Right hindlimb (tissue), 1 donor: ENCODE measurements at places on chromosomes 16 and 17.

- no peak for DNase-seq
These were observed 10.3 kb downstream of the KAT7 start for GRCh38 chr17:49798738-49799137.

DNA sequence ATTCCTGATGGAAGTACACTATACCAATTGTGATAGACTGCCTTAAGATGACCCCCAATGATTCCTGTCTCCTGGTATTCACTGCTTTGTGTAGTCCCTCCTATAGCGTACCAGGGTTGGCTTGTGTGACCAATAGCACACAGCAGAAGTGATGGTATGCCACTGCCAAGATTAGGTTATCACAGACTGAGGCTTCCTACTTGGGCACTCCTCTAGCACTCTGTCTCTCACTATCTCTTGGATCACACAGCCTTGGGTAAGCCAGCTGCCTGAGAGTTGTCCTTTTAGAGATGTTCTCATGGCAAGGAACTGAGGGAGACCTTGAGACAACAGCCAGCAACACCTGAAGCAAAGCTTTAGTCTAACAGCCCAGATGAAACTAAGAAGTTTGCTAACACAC is 12.7 kb upstream of the AMFR start:
- DNase-seq, result no peak

DNA sequence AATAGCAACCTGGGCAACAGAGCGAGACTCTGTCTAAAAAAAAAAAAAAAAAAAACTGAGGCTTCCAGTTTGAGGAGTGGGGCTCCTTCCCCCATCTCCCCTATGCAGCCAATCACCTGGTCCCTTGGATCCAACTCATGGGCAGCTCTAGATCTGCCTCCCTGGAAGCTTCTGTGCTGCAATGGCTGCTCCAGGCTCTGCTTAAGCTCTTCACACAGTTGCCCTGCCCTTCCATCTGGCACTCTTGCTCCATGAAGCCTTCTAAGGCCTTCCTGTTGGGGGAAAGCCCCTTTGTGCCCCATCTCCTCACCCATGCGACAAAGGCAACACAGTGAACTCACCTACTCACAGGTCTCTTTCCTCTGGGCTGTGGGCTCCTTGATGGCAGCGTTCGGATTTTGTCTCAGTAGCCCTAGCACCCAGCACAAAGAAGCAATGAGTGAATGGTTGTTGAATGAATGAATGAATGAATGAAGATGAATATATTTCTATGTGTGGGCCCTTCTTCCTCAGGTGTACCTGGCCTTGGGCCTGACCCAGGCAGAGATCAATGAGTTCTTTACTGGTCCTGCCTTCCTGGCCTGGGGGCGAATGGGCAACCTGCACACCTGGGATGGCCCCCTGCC is 1.9 kb downstream of the NAGLU start:
- DNase-seq, result no peak

- no peak for DNase-seq
These were observed 41.3 kb upstream of the PABPN1L start for GRCh38 chr16:88907768-88908167.
